ENCODE measurements at places on chromosomes 2 and 18.
A peak's percentile ranks its signal among the peaks of the same experiment; 100 is the strongest.

DNA sequence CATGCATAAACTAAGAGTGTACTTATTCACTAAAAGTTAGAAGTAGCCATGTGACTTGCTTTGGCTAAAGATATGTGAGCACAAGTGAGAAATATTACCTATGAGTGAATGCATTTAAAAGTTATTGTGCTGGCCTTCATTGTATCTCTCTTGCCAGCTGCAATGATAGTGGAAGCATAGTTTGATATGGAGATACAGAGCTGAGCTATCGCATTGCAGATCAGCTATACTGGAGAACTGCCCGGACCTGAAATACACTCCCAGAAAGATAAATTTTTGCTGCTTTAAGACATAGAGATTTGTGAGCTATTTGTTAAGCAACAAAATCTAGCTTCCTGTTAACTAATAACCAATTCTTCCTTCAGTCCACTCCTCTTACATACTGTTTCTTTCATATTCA lies 571.1 kb downstream of the CPS1 start:
- no peak for DNase-seq

- DNase-seq, result no peak
These were observed 93.9 kb downstream of the KLF7 start for GRCh38 chr2:207071820-207072219.

DNA sequence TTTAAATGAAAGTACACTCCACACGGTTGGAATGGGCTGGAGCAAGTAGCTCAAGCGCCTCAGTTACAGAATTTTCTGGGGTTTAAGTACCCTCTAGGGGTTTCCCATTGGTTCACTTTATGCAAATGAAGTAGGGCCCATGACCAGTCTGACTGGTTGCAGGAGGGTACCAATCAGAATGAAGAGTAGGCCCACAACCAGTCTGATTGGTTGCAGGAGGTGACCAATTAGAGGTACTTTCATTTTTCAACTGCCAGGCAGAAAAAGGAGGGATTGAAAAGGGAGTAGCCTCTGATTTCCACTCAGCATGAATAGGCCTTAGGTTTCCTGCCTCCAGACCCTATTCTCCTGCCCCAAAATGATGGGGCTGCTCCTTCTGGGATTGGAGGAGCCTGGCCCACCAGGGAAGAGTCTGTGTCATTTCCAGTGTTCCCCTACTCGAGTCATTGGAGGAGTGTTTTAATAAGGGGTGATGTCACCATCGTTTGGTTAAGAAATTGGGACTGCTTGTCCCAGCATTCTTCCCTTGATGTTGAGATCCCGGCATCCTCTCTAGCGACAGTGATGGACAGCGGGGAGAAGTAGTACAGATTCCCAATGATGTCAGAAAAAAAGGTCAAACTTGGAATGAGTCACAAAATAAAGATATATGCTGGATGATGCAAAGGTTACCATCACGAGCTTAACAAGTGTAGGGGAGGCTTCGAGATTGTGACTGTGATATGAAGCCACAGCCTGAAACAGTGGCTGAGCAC lies 210.4 kb downstream of the SH3BP4 start:
- DNase-seq, result no peak

DNA sequence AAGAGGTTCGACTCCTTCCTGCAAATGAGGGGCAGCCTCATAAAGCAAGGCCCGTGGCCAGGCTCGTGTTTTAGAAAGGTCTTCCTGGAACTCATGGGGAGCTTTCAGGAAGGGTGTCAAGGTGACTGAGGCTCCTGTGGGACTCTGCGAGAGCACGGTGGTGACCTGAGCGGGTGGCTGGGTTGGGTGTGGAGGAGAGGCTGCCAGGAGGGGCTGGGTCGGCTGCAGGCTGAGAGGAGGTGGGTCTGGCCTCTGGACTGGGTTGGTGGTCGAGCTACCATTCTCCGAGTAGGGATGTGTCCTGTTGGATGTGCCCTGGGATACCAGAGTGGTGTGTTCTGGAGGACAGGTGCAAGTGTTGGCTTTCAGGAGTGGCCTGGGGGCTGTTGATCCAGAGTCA lies 86.4 kb downstream of the DGKD start:
- DNase-seq, result no peak

DNA sequence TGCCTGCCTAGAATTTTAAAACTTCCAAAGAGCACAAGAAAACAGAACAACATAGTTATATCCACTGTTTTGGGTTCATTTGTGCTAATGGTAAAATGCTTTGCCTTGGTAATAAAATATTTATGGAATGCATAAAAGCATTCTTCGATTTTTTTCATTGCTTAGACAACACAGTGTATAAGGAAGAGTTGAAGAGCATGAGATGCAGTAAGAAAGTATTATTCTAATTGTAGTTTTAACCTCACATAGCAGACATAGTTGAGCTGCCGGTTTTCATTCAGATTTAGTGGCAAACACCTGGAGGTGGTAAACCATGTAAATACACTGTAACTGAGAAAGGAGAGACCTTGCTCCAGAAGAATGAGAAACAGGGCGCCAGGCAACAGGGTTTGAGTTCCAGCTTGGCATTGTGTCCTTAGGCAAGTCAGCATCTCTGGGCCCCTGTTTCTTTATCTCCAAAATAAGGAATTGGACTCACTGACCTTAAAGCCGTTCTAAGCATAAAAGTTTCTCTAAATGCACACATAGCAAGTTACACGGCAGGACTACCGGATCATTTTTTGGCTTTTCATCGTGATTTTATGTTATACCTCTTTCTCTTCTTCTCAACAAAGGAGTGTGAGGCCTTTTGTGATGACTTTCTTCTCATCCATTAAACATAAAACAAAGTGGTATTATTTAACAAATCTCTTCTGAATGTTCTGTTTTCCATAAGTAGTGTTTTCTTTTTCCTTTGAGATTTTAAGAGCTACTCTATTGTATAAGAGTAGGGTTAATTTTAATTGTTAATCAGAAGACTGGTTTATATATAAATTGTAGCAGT lies 7.9 kb downstream of the UGP2 start:
- no peak for DNase-seq

GRCh38 chr18:34767601-34768027 lies 57.5 kb downstream of the DTNA start:
- peak; percentile 24 for DNase-seq

DNA sequence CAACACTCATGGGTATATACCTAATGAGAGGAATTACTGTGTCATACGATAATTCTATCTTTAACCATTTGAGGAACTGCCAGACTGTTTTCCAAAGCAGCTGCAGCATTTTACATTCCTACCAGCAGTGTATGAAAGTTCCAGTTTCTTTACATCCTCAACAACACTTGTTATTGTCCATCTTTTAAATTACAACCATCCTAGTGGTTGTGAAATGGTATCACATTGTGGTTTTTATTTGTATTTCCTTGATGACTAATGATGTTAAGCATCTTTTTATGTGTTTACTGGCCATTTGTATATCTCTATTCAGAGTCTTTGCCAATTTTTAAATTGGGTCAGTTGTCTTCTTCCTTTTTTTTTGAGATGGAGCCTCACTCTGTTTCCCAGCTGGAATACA lies 4.0 kb upstream of the CKAP2L start:
- DNase-seq, result peak; percentile 18

DNA sequence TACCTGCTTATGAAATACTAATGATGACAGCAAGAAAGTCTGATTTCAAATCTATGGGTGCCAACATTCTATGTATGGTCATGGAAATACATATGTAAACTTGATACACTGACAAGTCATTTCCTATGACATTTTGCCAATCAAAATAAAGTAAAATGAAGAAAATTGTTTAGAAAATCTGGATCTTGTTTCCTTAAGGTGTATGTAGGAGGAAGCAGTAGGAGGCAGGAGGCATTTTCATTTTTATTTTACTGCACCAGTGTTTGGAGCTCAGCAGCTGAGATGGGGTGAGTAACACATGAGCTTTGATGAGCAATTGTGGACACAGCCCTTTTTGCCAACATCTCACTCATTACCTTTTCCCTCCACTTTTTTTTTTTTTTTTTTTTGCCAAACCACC lies 167.0 kb downstream of the AFF3 start:
- DNase-seq, result no peak

- DNase-seq, result no peak
These were observed 91.3 kb upstream of the ZFP36L2 start for GRCh38 chr2:43317680-43318079.

GRCh38 chr2:204452464-204453023 lies 92.7 kb upstream of the PARD3B start:
- peak; percentile 89 for DNase-seq

GRCh38 chr2:220191031-220191430 lies 563.6 kb downstream of the SLC4A3 start:
- DNase-seq, result no peak

DNA sequence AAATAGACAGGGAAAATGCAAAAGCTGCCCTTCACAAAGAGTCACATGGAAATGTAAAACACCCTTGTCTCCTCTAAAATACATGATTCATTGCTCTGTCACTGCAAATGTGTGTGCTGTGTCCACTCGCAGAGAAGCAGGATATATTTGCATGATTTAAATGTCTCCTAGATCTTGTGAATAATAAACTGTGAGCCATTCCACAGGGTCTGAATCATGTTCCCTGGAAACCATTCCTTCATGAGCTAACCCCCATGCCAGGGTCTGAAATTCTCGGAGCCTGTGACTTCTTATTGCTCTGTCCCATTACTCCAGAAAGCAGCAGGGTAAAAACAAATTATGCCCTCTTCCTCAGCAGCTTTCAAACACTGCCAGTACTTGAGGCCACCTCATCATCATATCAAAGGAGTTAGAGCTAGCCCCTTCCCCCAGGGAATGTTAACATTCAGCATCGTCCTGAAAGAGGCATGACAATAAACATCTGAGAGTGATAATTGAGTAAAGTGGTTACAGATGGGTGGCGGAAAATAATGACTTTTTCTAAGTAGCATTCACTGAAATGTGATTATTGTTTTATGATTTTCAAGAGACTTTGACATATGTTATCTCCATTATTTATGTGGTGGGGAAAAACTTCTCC lies 11.7 kb upstream of the CNGA3 start:
- peak; percentile 47 for DNase-seq
